ENCODE measurements at places on chromosomes 2 and 18. TPM values are rescaled to one million over a fixed set of nuclear protein-coding genes. Genes with fewer than 3 reads are reported as not detected.

Gene LYPD6B
- not detected for total RNA-seq

DNA sequence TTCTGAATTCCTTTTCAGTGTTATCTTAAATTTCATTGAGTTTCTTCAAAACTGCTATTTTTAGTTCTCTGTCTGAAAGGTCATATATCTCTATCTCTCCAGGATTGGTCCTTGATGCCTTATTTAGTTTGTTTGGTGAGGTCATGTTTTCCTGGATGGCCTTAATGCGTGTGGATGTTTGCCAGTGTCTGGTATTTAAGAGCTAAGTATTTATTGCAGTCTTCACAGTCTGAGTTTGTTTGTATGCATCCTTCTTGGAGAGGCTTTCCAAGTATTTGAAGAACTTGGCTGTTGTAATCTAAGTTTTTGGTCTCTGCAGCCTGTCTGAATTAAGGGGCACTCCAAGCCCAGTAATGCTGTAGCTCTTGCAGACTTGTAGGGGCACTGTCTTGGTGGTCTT lies 249.3 kb downstream of the ZNF385B start:
- no peak for DNase-seq

Gene SALL3
- not detected for total RNA-seq

DNA sequence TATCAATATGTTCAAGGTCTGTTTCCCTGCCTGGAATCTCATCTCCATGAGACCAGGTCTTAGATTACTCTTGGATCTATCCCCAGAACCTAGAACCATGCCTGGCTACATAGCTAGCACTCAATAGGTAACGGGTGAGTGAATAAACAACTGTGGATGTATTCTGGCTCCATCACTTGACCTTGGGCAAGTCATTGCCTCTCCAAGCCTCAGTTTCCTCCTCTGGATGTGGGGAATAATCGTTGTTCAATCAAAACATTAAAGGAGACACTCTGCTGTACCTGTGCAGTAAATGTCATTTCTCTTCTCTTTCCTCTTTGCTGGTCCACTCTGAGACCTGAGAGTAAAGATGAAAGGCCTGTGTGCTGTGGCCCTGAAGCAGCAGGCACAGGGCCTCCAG lies 121.5 kb upstream of the MYCN start:
- DNase-seq, result no peak

Gene MYCN
- total RNA-seq, result 0.18 TPM

Gene TUBA4B
- not detected for total RNA-seq

Gene ANKRD62
- not detected for total RNA-seq

- DNase-seq, result no peak
Observed at GRCh38 chr2:110979471-110980338, 141.0 kb upstream of the BCL2L11 start.

- DNase-seq, result no peak
Observed at GRCh38 chr2:167424221-167424620, 535.9 kb downstream of the XIRP2 start.

DNA sequence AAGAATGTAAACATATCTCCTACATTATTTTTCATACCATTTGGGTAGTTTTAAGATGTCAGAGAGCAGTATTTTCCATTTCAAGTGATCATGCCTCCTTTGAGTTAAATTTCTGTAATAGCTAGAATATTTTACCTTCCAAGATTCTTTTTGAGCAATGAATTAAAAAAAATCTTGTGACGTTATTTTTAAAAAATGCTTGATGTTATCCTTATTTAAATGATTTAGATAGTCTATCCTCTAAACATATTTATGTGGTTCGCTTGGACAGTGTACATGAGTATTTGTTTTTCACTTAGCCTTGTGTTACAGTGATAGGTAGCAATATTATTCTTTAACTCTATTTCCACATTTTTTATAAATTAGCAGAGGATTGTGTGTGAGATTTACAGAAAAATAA lies 639.2 kb upstream of the CDH2 start:
- DNase-seq, result no peak

Gene SLC11A1
- 0.05 TPM for total RNA-seq

Gene DHRS9
- 4.8 TPM for total RNA-seq

Gene ARMC9
- total RNA-seq, result 2.5 TPM

- no peak for DNase-seq
Observed at GRCh38 chr2:197435598-197436420, 981 bp upstream of the SF3B1 start.
